ENCODE measurements at places on chromosomes 4 and X.

- no peak for DNase-seq
These were observed 57.4 kb downstream of the CCSER1 start for GRCh38 chr4:90184560-90184959.

GRCh38 chr4:40140196-40140595, 56.6 kb upstream of the RHOH start:
- no peak for DNase-seq

- no peak for DNase-seq
These were observed 94.8 kb upstream of the SMIM10 start for GRCh38 chrX:134895805-134896581.

DNA sequence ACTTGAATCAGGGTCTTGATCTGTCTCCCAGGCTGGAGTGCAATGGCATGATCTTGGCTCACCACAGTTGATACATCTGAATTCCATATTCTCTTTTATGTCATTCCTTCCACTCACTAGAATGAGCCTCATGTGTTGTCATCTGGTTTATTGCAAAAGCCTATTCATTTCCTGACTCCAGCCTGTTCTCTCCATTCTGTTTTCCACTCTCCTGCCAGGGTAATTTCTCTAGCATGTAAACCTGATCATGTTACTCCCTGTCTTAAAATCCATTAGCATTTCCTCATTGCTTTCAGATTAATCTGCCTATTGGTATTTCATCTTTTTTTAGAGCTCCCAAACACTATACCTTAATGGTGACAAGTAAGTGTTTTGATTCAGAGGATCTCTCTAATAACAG, 4.3 kb upstream of the DDX60L start:
- no peak for DNase-seq

DNA sequence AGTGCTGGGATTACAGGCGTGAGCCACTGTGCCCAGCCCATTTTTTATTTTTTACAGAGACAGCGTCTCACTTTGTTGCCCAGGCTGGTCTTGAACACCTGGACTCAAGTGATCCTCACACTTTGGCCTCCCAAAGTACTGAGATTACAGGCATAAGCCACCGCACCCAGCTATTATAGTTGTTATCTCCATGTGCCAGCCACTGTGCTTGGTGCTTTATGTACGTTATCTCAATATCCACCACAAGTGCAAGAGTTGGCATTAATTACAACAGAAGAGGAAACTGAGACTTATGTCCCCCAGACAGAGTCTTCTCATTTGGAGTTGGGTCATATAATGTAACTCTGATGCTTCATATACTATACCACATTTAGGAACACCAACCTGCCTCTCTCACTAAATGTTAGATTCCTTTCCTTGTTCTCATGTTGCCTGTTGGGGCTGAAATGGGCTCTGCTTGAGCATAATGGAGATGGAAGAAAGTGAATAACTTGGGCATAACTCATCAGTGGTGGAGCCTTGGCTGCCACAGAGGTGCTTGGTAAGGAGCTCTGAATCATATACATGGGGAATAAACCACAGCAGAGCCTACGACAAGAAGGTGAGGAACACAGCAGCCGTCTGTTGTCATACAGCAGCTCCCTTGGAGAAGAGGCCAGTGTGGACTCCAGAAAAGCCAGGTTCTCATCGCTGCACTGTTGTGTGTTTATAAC, 84.3 kb downstream of the SPRY1 start:
- peak; percentile 41 for DNase-seq

- no peak for DNase-seq
These were observed 3.1 kb downstream of the SRPX2 start for GRCh38 chrX:100647095-100647494.

DNA sequence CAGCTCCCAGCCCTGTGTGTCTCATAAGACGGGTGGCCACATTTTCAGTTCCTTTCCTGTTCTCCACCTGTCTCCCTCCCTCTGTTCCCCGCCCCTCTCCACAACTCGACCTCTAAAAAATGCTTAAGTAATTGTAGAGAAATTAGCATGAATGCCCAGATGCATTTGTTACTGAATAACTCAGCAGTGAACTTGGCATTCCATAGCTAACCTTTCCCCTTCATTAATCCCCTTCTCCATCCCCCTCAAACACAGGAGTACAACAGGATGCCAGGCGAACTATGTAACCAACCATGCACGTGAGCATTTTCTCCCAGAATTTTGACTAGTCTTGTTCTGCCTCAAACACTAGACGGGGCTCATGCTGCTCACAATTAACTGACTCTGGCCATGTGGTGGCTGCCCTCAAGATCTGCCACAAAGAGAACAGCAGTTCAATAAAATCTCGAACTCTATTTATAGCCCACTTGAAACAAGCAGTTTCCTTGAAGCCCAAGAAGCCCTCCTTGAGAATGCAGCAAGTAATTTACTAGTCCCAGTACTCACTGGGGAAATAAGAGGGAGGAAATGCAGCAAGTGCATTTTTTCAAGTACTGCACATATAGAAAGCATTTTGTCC, 351.2 kb downstream of the ARHGAP24 start:
- DNase-seq, result no peak

DNA sequence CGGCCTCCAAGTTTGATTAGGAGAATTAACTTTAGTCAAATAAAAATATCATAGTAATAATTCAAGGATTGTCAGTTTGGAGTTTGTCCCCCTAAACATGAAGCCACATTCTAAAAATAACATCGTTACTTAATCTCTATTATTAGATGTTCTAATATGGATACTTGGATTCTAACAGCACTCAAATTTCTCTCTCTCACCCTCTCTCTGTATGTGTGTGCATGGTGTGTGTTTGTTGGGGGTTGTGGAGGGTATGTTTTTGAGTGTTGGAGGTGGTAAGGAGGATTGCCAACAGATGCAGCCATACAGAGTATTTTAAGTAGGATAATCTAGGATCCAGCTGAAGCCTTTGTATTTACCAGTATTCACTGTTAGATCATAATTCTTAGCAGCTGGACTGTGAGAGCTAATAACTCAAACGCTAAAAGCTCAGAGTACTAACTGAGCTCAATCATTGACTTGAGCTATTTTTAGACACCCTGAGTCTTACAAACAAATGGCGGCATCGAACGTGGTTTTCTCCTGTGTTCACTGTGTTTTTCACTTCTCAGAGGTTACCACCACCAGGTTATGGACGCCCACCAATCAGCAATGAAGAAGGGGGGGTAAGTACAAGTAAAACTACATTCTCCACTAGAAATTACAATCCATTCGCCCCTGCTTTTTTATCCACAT, 8.8 kb downstream of the ENAM start:
- DNase-seq, result no peak

DNA sequence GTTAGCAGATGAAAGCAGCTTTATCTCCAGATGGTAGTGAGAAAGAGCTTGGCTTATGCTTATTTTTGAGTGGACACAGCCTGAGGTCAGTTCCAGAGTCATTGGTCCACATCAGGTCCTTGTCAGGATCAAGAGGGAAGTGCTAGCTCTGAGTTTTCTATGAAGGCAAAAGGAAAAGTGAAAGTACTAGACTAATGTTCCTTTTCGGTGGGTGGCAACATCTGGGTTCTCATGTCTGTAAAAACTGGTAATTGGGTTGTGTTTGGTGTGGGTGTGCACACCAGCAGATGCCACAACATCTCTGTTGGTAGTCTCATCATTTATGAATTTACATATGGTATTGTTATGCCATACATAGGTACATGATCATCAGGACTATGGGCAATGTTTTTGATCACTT, 210.5 kb downstream of the PWWP3B start:
- peak; percentile 12 for DNase-seq

DNA sequence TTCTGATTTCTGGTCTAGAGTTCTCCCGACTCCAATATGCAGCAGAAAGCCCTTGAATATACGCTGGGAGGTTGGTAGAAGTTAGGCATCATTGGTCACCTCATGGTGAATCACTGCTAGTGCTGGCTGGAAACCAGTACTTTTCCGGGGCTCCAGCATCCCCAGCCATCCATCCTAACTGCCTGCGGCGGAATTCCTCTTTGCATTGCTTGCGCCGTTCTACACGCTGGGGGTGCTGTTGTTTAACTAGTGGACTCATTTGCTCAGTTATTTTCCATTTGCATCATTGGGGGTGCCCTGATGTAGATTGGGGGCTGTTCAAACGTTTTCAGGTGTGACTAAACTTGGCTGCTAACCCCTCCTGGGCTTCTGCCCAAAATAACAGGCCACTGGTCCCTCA, 23.3 kb upstream of the GPR50 start:
- no peak for DNase-seq

GRCh38 chr4:3442959-3443749, 1.4 kb downstream of the HGFAC start:
- DNase-seq, result peak; percentile 12

DNA sequence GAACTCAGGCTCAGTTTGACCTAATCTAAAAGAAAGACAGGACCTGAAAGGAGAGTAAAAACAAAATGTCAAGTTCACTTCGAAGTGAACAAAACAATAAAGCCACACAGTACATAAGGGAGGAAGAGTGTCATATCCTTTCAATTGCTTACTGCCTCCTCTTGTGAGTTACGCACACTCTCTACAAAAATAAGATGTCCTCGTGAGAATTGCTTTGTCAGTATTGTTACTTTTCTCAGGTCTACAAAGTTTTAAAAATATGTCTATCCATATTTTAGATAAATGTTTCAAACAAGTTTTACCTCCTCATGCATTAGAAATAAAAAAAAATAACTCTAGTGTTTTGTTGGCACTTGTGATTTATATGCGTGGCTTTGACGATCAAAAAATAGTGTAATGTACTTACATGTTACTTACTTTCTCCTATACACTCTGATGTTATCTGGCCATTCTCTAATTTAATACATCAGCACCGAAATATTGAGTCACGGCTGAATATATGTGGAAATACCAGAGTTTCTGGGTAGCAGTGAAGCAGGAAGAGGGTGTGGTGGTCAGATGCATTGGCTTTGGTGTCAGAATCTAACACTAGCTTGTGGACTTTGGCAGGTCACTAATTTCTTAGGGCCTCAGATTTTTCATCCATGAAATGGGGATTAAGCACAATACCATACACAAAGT, 8.1 kb upstream of the MRPL1 start:
- DNase-seq, result no peak

DNA sequence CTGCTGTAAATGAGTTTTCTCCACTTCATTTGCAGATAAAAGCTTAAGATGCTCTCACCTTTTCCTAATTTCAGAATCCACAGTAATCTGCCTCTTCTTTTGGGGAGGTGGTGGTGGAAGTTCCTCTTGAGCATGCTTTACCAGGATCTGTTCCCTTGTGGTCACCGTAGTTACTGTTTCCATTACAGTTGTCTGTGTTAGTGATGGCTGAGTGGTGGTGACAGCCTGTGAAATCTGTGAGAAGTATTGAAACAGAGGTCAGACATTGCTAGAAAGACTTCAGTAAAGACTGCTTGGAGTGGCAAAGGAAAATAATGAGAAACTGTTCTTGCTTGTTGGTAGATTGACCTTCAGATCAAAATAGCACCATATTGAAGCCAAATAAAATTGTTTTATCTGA, 666.2 kb downstream of the DMD start:
- DNase-seq, result no peak

- DNase-seq, result no peak
These were observed 24.6 kb downstream of the ABLIM2 start for GRCh38 chr4:8133897-8134563.

- no peak for DNase-seq
These were observed 122.4 kb upstream of the SLC34A2 start for GRCh38 chr4:25533256-25533655.

DNA sequence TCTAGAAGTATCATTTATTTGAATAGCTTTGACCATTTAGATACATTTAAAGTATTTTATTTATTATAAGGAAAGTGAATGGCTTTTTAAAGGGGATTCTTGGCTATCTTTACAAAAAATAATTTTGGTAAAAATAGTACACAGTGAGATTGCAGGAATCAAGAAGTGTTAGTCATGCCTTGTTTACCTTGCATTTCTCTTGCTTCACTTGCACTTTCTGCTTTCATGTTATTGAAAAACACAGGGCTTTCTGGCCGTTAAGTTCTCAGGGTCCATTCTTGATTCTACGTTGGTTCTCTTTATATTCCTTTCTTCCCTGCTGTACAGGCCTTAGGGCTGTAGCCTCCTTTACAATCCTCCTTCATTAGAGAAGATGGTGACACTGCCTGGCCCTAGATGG, 21.8 kb upstream of the SEC24D start:
- DNase-seq, result no peak

GRCh38 chr4:23500894-23501449, 388.9 kb downstream of the PPARGC1A start:
- no peak for DNase-seq

- no peak for DNase-seq
These were observed 33.0 kb downstream of the GSTCD start for GRCh38 chr4:105741548-105741947.

DNA sequence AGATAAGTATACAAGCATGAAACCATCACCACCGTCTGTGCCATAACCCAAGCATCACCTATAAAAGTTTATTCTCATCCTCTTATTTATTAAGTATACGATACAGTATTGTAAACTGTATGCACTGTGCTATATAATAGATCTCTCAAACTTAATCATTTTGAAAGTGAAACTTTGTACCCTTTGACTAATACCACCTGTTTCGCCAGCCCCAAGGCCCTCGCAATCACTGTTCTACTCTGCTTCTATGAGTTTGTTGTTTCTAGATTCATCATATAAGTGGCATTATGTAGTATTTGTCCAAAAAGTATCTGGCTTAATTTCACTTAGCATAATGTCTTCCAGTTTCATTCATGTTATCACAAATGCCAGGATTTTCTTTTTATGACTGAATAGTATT, 72.1 kb upstream of the DOCK11 start:
- no peak for DNase-seq

DNA sequence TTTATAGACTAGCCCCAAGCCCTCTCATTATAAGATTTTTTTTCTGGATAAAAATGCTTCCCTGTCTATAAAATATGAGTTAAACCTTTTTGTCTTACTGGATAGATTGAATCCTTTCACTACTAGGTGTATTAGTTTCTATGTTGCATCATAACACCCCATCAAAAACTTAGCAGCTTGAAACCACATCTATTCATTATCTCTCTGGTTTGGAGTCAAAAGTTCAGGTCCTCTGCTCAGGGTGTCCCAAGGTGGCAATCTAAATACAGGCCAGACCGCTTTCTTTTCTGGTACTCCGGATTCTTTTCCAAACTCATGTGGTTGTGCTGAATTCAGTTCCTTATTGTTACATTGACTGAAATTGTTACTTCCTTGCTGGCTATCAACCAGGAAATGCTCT, 515.5 kb downstream of the PDHA2 start:
- DNase-seq, result no peak

DNA sequence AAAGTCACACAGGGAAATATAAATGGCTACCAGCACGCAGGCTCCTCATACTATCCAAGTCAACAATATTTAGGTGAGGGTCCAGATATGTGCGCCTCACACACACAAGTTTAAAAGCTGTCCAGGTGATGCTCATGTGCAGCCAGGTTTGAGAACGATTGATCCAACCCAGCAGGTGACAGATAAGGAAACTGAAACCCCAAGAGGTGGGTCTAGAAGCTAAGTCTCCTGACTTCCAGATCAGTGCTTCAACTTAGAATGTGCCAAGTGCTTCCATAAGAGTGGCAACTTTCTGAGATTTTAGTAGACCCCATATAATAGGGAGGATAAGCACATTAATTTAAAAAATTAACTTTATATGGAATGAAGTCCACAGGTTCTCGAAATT, 54.4 kb upstream of the NAP1L5 start:
- no peak for DNase-seq
